T-helper 17 cell (primary cell): ENCODE measurements at places on chromosomes 7 and 10. TPM values are rescaled to one million over a fixed set of nuclear protein-coding genes. Genes with fewer than 3 reads are reported as not detected.

- peaks cover 4% of the 10 kb centered on the region for H3K4me1 ChIP-seq
- H3K36me3 ChIP-seq, result no peaks in the 10 kb centered on the region
- DNase-seq, result no peak
Observed at GRCh38 chr7:98784216-98784785, 85.5 kb downstream of the TMEM130 start.

Gene SLC35B4
- total RNA-seq, result 11.6 TPM

GRCh38 chr10:20256969-20257368 is 440.7 kb downstream of the PLXDC2 start:
- no peak overlapping the region for H3K27ac ChIP-seq
- H3K4me1 ChIP-seq, result no peaks in the 10 kb centered on the region
- H3K36me3 ChIP-seq, result no peaks in the 10 kb centered on the region
- no peak overlapping the region for H3K4me3 ChIP-seq
- no peaks in the 10 kb centered on the region for H3K27me3 ChIP-seq
- no peak for DNase-seq

DNA sequence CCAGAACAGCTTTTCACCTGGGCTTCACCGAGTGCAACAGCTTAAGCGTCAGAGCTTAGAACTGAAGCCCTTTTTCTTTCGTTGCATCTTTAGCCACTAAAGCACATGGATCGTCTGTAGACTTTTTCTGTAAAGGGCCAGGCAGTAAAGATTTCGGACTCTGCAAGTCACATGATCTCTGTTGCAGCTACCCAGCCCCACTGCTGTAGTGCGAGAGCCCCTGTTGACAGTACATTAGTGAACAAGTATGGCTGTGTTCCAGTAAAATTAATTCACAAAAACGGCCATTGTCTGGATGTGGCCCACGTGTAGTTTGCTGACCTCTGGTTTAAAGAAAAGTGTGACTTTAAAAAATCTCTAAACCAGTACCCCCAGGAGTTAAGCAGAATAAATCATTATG is 39.4 kb downstream of the FBH1 start:
- no peak overlapping the region for H3K4me3 ChIP-seq
- H3K27me3 ChIP-seq, result no peaks in the 10 kb centered on the region
- DNase-seq, result no peak
- H3K27ac ChIP-seq, result no peak overlapping the region
- peaks cover 7% of the 10 kb centered on the region for H3K36me3 ChIP-seq
- no peaks in the 10 kb centered on the region for H3K4me1 ChIP-seq

DNA sequence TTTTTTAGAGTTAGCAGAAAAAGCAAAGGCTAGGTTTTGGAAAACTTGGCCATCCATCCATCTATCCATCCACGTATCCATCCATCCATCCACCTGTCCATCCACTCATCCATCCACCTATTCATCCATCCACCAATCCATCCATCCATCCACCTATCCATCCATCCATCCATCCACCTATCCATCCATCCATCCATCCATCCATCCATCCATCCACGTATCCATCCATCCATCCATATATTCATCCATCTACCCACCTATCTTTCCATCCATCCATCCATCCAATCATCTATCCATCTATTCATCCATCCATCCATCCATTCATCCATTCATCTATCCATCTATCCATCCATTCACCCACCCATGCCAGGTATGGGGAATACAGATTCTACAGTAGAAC is 81.7 kb upstream of the MPP7 start:
- no peak for DNase-seq
- H3K36me3 ChIP-seq, result no peaks in the 10 kb centered on the region
- H3K4me3 ChIP-seq, result no peak overlapping the region
- no peak overlapping the region for H3K27ac ChIP-seq

Gene SORCS3
- not detected for total RNA-seq

- H3K27ac ChIP-seq, result no peak overlapping the region
- no peak for DNase-seq
- no peaks in the 10 kb centered on the region for H3K27me3 ChIP-seq
Observed at GRCh38 chr7:9600974-9601373, 1167.6 kb downstream of the NXPH1 start.

GRCh38 chr7:111920329-111920728 is 285.9 kb downstream of the DOCK4 start:
- H3K27me3 ChIP-seq, result peaks cover 11% of the 10 kb centered on the region
- no peak overlapping the region for H3K27ac ChIP-seq
- DNase-seq, result no peak
- no peak overlapping the region for H3K4me3 ChIP-seq
- no peaks in the 10 kb centered on the region for H3K4me1 ChIP-seq

Gene ZNF365
- 1.6 TPM for total RNA-seq

GRCh38 chr7:130270947-130271800 is 4.5 kb downstream of the CPA2 start:
- H3K4me3 ChIP-seq, result no peak overlapping the region
- H3K36me3 ChIP-seq, result peaks cover 2% of the 10 kb centered on the region
- H3K4me1 ChIP-seq, result no peaks in the 10 kb centered on the region

DNA sequence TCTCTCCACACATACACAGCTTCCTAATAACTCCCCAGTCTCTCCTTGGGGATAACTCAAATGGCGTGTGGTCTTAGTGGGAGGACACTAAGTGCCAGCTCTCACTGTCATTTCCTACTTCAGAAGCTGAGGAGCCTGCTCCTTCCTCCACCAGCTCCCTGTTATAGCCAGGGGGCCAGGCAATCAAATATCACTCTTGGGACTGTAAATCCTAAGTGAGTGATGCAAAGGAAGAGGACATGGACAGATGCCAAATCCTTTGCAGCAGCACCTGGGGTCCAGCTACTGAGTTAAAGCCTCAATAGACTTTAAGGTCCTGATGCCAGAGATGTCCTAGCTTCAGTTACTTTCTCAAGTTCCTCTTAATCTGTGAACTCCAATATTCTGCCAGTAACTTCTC is 34.1 kb downstream of the SEM1 start:
- no peak overlapping the region for H3K4me3 ChIP-seq
- peaks cover 14% of the 10 kb centered on the region for H3K4me1 ChIP-seq
- no peaks in the 10 kb centered on the region for H3K27me3 ChIP-seq
- no peak for DNase-seq
- H3K36me3 ChIP-seq, result peaks cover 6% of the 10 kb centered on the region

DNA sequence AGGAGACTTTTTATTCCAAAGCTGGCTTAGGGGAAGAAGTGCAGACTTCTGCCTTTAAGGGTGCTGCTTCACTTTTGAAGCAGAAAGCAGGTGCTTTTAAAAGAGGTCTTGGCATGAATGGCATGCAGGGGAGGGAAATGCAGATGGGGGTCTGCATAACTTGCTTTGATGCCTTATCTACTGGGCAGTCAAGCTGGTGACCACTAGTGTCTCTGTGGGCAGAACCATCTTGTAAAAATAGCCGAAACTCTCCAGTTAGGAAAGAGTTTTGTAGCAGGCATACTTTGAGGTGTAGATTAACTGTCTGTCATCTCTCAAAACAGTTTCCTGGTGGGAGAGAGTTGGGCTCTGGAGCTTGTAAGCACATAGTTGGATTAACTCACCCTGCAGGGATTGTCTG is 9.9 kb upstream of the CTNNA3 start:
- no peak overlapping the region for H3K27ac ChIP-seq
- H3K36me3 ChIP-seq, result no peaks in the 10 kb centered on the region
- no peaks in the 10 kb centered on the region for H3K27me3 ChIP-seq
- H3K4me1 ChIP-seq, result no peaks in the 10 kb centered on the region

Gene UPK3B
- total RNA-seq, result 1.8 TPM

Gene WNT2
- not detected for total RNA-seq

DNA sequence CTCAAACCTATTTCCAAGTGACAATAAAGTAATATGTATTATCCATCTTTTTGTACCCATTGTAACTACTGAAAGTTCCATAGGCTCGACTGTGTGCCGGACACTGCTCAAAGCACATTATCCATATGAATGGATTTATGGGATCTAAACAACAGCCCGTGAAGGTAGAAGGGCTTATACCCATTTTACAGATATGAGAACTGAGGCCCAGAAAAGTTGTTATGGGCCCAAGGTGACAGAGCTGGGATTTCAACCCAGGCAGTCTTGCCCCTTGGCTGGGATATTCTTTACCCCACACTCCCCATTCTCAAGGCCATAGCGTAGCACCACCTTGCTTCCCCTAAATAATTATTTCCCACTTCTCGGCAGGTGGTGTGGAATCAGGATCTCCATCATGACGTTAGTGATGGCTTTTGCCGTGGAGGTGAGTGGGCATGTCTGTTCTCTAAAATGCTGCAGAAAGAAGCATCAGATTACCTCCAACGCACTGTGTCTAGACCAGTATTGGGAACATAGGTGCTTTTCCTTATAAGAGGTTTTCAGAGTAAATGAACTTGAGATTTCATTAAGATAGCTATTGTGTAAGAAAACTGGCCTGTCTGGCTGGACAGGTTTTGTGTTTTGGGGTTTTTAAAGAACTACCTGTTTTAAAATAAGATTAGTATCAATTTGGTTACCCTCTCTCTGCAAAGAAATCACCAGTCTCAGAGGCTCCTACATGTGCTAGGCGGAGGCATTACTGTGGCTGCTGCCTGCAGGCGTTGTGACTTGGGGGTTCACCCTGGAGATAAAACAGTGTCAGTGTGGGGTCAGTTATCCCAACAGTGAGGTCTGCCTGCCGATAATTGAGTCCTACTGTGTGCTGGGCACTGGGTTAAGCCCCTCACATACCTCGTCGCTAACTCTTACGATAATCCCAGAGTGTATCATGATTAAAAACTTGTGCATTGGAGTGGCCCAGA is 85.1 kb upstream of the SDK1 start:
- no peak overlapping the region for H3K4me3 ChIP-seq
- DNase-seq, result no peak
- no peaks in the 10 kb centered on the region for H3K36me3 ChIP-seq
- H3K27ac ChIP-seq, result no peak overlapping the region
- peaks cover 8% of the 10 kb centered on the region for H3K4me1 ChIP-seq

Gene PRKAR2B
- 81.0 TPM for total RNA-seq

Gene NEUROD6
- total RNA-seq, result not detected

GRCh38 chr7:156074084-156074483 is 261.8 kb upstream of the SHH start:
- no peak overlapping the region for H3K4me3 ChIP-seq
- H3K27me3 ChIP-seq, result peaks cover 31% of the 10 kb centered on the region
- no peak for DNase-seq
- no peak overlapping the region for H3K27ac ChIP-seq
- H3K36me3 ChIP-seq, result no peaks in the 10 kb centered on the region
- no peaks in the 10 kb centered on the region for H3K4me1 ChIP-seq

- H3K27me3 ChIP-seq, result no peaks in the 10 kb centered on the region
- no peaks in the 10 kb centered on the region for H3K36me3 ChIP-seq
- no peak for DNase-seq
- H3K27ac ChIP-seq, result no peak overlapping the region
- peaks cover 8% of the 10 kb centered on the region for H3K4me1 ChIP-seq
Observed at GRCh38 chr10:70567603-70568002, 34.9 kb downstream of the PRF1 start.

- H3K4me3 ChIP-seq, result no peak overlapping the region
- H3K27me3 ChIP-seq, result no peaks in the 10 kb centered on the region
- H3K27ac ChIP-seq, result peak overlapping the region; percentile 3
- peaks cover 20% of the 10 kb centered on the region for H3K4me1 ChIP-seq
- no peak for DNase-seq
Observed at GRCh38 chr10:6123532-6123931, 34.7 kb downstream of the RBM17 start.

Gene PKD2L1
- not detected for total RNA-seq

GRCh38 chr10:20132816-20133215 is 316.6 kb downstream of the PLXDC2 start:
- H3K27ac ChIP-seq, result no peak overlapping the region
- H3K27me3 ChIP-seq, result no peaks in the 10 kb centered on the region
- H3K4me3 ChIP-seq, result no peak overlapping the region
- H3K36me3 ChIP-seq, result no peaks in the 10 kb centered on the region

- no peaks in the 10 kb centered on the region for H3K4me1 ChIP-seq
- no peak for DNase-seq
- no peak overlapping the region for H3K27ac ChIP-seq
- no peaks in the 10 kb centered on the region for H3K27me3 ChIP-seq
- H3K4me3 ChIP-seq, result no peak overlapping the region
Observed at GRCh38 chr7:49396229-49396628, 377.2 kb upstream of the VWC2 start.

DNA sequence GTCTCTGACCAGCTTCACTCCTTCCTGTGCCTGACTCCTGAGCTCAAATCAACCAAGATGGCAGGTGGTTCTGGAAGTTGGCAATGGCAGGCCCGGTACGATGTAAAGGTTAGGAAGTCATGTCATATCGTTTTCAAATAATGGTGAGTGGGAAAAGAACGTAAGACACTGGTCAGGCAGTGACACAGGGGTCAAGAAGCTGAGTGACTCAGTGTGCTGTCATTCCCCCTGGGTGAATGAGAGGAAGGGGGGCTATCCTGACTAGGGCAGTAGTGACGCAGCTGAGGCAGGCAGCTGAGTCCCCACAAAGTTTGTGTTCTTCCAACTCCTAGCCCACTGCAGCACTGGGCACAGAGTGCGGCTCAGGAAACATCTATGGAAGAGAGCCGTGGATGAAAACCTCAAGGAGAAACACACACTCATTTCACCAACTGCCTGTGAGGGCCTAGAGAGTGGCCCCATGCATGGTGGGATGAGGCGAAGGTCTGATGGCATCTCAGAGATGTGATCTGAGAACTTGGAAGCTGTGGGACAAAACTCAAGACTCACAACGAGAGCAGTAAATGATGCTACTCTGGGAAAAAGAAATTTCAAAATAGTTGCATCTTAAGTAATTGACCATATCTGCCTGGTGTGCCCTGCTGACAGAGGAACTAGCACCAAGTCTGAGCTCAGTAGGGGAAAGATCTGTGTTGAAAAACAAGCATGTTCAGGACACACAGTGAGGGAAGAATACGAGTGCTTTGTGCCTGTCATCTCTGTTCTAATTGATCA is 23.2 kb downstream of the CREB3L2 start:
- H3K27me3 ChIP-seq, result no peaks in the 10 kb centered on the region
- H3K4me3 ChIP-seq, result no peak overlapping the region
- H3K36me3 ChIP-seq, result peaks cover 2% of the 10 kb centered on the region
- no peak for DNase-seq

Gene PILRA
- total RNA-seq, result 3.1 TPM

GRCh38 chr7:126718419-126718818 is 534.3 kb downstream of the GRM8 start:
- peaks cover 5% of the 10 kb centered on the region for H3K27me3 ChIP-seq
- H3K4me3 ChIP-seq, result no peak overlapping the region
- no peak overlapping the region for H3K27ac ChIP-seq
- no peak for DNase-seq
- H3K4me1 ChIP-seq, result no peaks in the 10 kb centered on the region

DNA sequence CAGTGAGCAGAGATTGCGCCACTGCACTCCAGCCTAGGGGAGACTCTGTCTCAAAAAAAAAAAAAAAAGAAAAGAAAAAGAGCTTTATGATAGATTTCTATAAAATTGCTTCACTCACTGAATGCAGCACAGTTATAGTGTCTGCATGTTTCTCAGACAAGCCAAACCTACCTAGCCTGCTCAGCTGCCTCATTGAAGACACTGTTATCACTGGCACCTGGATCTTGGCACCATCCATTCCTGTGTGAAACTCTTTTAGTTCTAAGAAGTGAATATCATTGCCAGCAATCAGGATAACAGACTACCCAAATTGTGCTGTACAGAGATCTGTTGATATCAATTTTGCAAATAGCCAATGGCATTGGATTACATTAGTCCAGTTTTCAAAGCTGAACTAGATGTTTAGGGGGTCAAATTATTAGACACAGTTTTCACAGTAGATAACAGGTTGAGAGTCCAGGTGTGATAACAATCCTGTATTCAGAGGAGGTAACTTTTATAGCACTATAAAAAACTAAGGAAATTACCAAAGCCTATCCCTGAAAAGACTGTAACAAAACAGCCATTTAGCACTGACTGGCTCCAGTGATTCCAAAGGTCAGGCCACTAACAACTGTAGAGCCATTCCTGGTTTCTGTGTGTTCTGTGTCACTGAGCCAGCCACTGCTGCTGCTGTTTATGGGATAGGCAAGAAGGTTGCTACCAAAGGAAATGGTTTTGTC is 17.1 kb downstream of the PDSS1 start:
- no peaks in the 10 kb centered on the region for H3K27me3 ChIP-seq
- no peak for DNase-seq
- H3K4me3 ChIP-seq, result no peak overlapping the region
- H3K4me1 ChIP-seq, result no peaks in the 10 kb centered on the region
- H3K27ac ChIP-seq, result no peak overlapping the region

Gene CYP2C9
- not detected for total RNA-seq
